ENCODE measurements at places on chromosomes 1 and 21.

GRCh38 chr1:160954158-160955104 is at the start of gene ITLN2:
Gene ITLN2, minus strand, starts transcription at chr1:160954809. Its CDS starts 68 bp downstream, at chr1:160954741.
- DNase-seq, result peak; percentile 71

- no peak for DNase-seq
Measured at GRCh38 chr1:13465515-13465914, 48.3 kb downstream of the LRRC38 start.

DNA sequence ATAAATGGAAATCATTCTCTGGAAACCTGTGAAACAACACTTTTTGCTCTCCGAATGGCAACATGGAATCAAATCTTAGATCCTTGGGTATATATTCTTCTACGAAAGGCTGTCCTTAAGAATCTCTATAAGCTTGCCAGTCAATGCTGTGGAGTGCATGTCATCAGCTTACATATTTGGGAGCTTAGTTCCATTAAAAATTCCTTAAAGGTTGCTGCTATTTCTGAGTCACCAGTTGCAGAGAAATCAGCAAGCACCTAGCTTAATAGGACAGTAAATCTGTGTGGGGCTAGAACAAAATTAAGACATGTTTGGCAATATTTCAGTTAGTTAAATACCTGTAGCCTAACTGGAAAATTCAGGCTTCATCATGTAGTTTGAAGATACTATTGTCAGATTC is 45.7 kb downstream of the PTGFR start:
- DNase-seq, result no peak

- DNase-seq, result no peak
Measured at GRCh38 chr1:86155051-86155806, 1.3 kb downstream of the COL24A1 start.

DNA sequence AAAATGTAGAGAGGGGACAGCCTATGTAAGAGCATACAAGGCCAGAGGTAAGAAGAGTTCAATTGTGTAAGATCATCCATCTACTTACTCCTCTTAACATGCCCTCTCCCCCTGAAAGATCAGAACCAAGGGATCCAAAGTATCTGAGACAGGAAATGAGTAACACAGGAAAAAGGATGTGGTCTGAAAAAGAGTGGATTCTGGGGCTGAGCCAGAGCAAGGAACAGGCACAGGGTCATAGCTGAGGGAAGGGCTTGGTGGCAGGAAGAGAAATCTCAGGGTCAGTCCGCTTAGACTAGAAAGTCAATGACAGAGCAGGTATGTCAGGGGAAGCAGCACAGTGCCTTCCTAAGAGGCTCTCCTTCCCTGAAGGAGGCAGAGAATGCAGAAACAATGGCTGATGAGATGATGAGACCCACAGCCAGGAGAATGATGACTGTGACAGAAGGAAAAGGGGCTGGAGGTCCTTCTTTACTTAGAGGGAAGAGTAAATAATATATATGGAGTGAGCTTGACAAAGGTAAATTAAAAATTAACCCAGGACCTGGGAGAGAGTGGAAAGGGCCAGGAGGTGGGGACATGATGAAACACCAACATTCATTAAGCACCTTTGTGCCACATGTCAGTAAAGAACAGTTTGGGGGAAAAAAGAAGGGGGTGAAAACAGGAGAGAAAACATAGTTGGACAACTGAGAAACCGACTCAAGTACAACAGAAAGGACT is 26.2 kb upstream of the A3GALT2 start:
- DNase-seq, result no peak

DNA sequence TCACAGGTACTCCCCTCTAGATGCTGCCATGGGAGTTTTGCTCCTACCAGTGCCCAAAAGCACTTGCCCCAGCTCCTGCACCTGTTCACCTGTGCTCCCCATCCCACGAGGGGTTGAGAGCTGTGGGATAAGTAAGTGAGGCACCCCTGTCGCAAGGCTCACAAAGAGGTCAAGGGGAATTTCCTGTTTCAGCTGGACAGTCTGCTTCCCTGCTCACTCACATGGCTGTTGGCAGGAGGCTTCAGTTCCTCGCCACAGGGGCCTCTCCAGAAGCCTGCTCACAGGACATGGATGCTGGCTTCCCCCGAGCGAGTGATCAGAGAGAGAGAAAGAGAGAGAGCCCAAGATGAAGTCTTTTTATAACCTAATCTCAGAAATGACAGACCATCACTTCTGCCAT is 8.7 kb upstream of the NCMAP start:
- DNase-seq, result no peak

DNA sequence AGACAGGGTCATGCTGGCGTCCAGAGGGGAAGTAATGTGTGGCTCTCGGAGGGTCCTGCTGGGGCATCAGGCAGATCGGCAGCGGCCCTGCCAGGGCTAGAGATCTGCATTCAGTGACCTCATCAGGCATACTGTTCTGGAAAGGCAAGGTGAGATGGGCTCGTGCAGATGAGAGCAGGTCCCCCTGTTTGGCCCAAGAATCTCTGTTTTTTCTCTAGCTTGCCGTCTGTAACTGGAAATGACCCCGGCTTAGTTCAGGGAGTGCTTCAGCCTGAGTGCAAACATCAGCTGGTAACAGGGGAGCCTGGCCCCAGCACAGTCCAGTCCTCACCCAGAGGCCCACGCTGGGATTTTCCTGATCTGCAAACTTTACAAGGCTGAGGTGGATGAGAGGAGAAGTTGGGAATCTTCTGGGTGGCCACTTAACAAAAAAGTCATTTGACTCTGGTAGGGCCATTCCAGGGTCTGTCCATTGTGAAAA is 2.1 kb downstream of the FAM163A start:
- no peak for DNase-seq

GRCh38 chr1:244405856-244406255 is 45.9 kb downstream of the ADSS2 start:
- no peak for DNase-seq

Data from HEK293T (cell line).